ENCODE measurements at places on chromosomes 1 and 21.

GRCh38 chr21:45821315-45821962, 160.1 kb upstream of the COL6A1 start:
- DNase-seq = no peak

- DNase-seq = no peak
Measured at GRCh38 chr1:36093929-36094328, 5.2 kb downstream of the ADPRS start.

- DNase-seq = no peak
Measured at GRCh38 chr21:33883118-33883517, 32.5 kb downstream of the ATP5PO start.

DNA sequence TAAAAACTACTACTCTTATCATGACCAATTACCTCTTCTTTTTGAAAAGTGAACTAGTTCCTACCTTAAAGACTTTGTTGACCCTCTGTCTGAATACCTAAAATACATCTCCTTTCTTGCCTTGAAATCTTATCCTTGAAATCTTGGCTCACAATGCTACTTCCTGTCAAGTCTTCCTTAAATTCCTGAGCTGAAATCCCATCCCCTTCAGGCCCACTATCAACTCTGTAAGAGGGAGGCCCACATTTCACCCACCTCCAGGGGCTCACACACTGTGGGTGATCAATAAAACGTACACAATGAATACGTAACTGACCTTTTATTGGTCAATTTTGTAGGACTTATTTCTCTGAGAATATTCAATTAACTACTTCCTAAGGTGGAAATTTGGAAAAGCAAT, 88.0 kb downstream of the APP start:
- no peak for DNase-seq

- DNase-seq = no peak
Measured at GRCh38 chr1:43445606-43446387, 7.9 kb downstream of the HYI start.

- DNase-seq = peak; percentile 22
Measured at GRCh38 chr1:117606649-117607430, 992 bp downstream of the TENT5C start.

DNA sequence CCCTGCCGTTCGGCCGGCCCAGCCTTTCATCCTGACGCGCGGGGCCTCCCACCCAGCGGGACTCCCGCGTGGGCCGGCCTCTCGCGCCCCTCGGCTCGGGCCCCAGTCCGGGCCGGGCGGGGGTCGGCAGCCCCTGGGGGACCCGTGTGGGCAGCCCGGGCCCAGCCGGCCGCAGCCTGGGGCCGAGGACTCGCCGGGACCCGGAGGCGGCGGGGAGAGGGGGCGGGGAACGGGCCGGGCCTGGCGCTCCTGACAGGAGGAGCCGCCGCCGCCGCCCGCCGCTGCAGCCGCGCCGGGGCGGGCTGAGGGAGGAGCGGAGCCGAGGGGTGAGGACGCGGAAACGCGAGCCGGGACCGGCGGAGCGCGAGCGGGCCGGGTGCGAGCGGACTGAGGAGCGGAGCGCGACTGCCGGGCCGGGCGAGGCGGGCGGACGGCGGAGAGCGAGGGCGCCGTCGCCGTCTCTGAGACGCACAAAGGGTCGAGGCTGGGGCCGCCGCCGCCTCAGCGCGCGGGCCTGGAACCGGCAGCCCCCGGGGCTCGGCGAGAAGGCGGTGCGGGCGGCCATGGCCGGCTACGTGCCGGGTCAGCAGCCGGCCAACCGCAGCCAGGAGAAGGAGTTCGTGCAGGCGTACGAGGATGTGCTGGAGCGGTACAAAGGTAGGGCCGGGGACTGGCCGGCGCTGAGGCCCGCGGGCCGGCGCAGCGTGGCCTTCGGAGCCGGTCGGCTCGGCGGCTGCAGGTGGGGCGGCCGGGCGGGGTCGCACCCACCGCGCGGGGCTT, 79.1 kb downstream of the NDUFS5 start:
- DNase-seq = peak; percentile 80

DNA sequence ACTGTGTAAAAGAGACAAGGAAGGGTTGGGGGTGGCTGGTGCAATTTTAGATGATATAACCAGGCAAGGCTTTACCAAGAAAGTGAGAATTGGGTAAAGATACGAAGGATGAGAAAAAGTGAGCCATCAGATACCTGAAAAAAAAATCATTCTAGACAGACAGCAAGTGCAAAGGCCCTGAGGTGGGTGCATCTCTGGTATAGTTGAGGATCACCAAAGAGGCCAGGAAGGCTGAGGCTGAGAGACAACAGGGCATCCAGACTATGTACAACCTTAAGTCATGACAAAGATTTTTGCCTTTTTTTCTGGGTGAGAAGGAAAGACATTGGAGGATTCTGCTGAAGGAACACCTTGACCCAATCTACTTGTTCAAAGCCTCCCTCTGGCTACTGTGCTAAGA, 29.9 kb downstream of the RXRG start:
- DNase-seq = no peak

DNA sequence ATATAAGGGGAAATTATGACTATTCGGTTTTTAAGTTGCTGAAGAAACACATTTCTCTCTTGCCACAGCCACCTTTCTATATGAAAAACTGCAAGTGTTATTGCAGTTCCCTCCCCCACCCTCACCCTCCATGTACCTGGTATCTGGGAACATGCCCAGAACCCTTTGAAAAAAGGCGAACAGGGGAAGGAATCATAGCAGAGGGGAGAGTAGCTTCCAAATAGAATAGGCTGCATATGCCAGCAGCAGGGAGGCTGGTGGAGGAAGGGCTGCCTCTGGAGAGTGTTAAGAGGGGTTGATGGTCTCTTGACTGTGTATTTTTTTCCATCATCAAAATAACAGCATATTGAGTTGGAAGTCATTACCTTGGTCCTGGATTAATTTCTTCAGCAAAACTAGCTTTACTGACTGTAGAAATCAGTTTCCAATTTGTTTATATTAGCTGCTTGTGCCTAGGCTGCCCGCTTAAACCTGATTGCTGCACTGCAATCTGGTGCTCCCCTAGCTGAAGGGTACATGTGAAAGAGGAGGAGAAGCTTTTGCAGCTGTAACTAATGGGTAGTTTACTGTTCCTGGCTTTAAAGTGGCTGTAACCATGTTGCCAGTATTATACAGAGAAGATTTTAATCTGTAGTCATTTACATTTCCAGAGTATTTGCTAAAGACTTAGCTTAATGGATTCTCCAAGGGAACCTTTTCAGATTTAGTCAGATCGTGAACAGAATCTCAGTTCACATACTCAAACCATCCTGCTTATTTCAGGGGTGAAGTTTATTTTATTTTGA, 22.7 kb downstream of the AHCYL1 start:
- DNase-seq = no peak

- DNase-seq = no peak
Measured at GRCh38 chr1:76336931-76337371, 262.4 kb downstream of the ST6GALNAC3 start.

GRCh38 chr1:63817152-63817667, 43.4 kb downstream of the ROR1 start:
- peak; percentile 6 for DNase-seq

GRCh38 chr1:89836252-89837035, 15.6 kb downstream of the LRRC8D start:
- DNase-seq = no peak

DNA sequence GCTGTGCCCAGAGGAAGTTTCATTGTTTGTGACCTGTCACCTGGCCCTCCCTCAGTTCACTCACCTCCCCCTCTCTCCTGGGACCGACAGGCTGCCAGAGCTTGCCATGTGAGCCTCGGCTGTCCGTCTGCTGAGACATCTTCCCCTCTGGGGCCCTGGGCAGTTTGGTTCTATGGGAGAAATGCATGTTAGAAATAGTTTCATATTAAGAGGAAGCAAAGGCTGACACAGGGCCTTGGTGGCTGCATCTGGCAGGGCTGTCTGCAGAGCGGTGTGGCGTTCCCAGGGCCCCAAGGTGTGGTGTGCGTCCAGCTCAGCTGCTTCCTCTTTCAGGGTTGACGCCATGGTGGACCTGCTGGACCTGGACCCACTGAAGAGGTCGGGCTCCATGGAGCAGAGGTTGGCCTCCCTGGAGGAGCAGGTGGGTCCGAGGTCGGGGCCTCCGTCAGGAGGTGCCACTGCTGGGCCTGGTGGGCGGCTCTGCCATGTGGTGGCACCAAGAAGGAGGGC, 31.9 kb upstream of the LRRC3 start:
- DNase-seq = no peak

DNA sequence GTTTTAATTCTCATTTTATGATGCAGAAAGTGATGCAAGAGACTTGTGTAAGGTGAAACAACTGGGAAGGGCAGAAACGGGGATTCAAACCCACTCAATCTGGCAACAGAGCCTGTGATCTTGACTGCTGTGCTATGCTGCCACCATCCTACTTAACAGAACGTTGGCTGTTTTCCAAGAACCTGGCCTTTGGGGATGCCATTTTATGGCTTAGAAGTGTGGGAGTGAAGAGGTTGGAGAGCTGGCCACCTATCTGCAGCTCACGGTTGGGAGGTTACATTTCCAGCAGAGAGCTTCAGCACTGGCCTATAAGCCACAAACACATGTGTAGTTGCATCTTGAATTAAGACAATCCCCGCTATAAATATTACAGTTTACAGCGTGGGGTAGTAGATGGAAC, 235.3 kb downstream of the PRDM2 start:
- DNase-seq = no peak

DNA sequence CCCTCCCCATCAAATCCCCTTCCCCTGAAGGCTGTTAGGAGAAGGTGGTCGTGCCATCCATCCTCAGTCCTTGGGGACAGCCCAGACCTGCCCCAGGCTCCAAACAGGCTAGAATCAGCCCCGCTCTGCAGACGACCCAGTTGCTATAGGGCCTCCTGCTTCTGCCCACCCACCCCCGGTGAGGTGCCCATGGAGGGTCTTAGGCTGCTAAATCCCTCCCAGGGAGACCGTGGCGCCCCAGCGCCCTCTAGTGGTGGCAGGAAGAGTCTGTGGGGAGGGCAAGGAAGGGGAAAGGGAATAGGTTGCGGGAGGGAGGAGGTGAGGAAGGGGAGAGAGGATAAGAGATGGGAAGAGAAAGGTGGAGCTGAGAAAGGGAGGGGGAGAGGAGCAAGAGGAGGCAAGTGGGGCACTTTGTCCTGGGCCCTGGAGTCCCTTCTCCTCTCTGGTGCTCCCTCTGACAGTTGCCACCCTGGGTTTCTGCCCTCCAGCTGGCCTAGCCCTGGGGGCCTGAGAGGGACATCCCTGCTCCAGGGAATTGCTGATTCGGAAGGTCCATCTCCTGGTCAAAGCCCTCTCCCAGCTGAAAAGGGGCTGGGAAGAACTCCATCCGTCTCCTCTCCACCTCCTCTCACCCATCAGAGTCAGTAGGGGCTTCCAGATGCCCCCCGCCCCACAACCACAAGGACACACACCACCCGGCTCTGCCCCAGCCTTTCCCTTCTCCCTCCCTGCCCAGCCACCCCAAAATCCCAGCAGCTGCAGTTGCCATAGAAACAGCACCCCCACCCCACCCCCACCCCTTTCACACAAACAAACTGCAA, 55.4 kb downstream of the CAMK2N1 start:
- peak; percentile 3 for DNase-seq

GRCh38 chr1:171576144-171576543, 45.9 kb upstream of the MYOCOS start:
- DNase-seq = no peak

DNA sequence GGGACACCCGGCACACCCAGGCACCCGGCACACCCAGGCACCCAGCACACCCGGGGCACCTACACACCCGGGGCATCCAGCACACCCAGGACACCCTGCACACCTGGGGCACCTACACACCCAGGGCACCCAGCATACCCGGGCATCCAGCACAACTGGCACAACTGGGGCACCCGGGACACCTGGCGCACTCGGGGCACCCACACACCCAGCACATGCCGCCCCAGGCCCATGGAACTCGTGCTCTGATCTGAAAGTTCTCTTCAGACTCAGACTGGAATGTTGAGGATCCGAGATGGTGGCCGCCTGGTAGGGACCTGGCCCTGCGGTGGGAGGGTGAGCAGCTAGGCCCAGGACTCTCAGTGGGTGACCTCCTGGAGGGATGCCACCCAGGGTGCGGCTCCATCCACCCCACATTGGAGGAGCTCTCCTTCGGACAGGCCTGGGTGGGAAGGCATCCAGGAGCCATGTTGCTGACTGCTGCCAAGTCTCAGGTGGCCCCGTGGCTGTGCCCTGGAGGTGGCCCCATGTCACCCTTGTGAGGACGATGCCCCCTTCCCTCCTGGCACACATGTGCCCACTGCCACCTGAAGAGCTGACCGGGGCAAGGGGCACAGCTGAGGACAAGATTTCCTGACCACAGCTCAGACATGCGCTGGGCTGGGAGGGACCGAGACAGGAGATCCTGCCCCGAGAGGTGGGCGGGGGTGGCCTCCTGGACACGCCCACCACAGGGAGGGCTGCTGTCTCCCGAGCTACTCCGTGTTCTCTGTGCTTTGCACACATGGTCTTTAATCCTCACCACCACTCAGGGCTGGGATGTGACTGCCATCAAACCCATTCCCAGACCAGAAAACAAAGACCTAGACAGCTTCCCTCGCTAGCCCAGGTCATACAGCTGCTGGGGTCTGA, 37.0 kb downstream of the UBE2G2 start:
- DNase-seq = no peak

DNA sequence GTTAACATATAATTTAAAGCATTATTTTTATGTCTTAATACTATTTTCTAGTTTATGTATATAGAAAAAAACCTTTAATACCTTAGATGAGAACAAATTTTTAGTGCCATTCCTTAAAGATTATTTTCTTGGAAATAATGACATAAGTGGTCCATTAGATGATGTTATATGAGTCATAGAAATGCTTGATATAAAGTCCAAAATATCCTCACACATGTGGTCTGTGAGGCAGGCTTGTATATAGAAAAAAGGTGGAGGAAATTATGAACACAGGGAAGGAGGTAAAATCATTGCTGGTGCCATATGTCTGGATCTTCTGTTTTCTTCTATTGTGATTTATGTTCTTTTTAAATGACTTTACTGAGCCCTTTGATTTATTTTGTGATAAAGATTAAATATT, 79.3 kb downstream of the MAP3K7CL start:
- DNase-seq = peak; percentile 19

GRCh38 chr1:157151073-157151472, 12.9 kb upstream of the ETV3 start:
- no peak for DNase-seq

DNA sequence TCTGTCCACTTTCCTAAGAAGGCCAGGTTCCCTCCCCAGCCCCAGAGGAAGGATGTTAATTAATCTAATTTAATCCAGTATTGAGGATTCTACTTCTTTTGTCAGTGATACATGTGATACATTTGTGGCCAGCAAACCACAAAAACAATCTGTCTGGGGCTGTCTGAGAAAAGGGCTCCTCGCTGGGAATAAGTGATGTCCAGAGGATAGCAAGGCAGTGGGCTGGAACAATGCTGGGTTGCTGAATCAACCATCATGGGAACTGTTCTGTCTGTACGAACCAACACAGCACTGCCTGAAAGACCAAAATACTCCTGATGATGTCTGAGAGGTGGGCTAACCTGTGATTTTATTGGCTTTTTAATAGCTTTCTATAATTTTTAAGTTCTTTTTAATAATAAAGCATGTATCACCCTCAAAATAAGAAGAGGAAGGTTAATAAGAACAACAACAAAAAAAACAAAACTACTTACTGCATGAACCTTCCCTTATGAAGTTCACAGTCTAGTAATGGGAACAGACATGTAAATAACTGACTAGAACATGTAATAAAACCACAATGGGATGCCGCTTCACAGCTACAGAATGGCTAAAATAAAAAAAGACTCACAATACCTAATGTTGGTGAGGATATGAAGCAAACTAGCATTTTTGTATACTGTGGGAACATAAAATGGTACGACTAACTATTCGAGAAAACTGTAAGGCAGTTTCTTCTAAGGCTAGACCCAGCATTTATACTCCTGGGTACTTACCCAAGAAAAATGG, 11.4 kb upstream of the ADAR start:
- no peak for DNase-seq

- DNase-seq = peak; percentile 15
Measured at GRCh38 chr1:2411801-2412394, 466 bp downstream of the PEX10 start.

All from inflammatory macrophage treated with lipopolysaccharide for 4 hours (primary cell).